Activated CD4-positive, alpha-beta T cell treated with anti-CD3 and anti-CD28 coated beads, Interleukin-2, amount 10 ng/mL, durations not matched to agents 24 days and 14 days (primary cell): ENCODE measurements at places on chromosomes 1 and 21. TPM values are rescaled to one million over a fixed set of nuclear protein-coding genes. Genes with fewer than 3 reads are reported as not detected.

- no peak for DNase-seq
- H3K4me1 ChIP-seq: peaks cover 21% of the 10 kb centered on the region
- peaks cover 48% of the 10 kb centered on the region for H3K36me3 ChIP-seq
- H3K27me3 ChIP-seq: no peaks in the 10 kb centered on the region
Measured at GRCh38 chr1:8856689-8857412, 21.6 kb downstream of the ENO1 start.

DNA sequence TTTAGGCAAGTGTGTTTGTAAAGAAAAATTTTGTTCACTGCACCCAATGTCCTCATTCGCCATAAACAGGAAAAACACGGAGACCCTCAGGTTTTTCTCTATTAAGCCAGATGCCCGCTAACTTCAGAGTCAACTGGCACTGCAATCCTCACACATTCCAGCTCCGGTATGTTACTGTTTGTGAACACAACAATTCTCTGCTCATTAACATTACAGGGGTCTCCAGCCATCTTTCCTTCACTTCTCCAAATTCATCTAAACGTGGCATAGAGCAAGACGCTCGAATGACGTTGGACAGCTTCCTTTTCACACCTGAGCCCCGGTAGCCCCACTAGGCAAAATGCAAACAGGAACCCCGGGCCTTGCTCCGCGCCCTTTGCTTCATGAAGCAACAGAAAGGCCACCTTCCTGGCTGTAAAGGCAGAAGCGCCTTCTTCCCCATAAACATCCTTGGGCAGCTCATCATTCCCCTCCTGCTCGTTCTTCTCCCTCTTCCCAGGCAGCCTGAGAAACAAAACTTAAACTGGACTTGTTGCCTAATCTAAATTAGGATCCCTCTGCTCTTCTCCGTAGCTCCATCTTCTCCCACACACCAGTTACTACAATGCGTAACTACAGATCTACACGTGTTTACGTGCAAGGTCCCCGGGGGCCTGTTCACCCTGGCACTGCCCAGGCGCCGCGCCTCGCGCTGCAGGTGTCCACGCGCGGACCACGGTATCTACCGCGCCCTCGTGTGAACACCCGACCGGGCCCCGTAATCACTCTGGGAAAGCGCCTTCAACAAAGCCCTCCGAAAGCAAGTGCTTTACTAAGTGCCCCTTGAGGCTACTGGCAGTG, 1.2 kb downstream of the LBR start:
- peaks cover 31% of the 10 kb centered on the region for H3K36me3 ChIP-seq
- H3K27ac ChIP-seq: peak overlapping the region; percentile 82
- H3K27me3 ChIP-seq: no peaks in the 10 kb centered on the region
- peak overlapping the region; percentile 90 for H3K4me3 ChIP-seq
- peak; percentile 81 for DNase-seq

GRCh38 chr1:14778898-14779865, 180.7 kb downstream of the KAZN start:
- no peaks in the 10 kb centered on the region for H3K27me3 ChIP-seq
- no peaks in the 10 kb centered on the region for H3K36me3 ChIP-seq
- peaks cover 5% of the 10 kb centered on the region for H3K4me1 ChIP-seq
- peak; percentile 70 for DNase-seq
- H3K4me3 ChIP-seq: no peak overlapping the region
- H3K27ac ChIP-seq: no peak overlapping the region

DNA sequence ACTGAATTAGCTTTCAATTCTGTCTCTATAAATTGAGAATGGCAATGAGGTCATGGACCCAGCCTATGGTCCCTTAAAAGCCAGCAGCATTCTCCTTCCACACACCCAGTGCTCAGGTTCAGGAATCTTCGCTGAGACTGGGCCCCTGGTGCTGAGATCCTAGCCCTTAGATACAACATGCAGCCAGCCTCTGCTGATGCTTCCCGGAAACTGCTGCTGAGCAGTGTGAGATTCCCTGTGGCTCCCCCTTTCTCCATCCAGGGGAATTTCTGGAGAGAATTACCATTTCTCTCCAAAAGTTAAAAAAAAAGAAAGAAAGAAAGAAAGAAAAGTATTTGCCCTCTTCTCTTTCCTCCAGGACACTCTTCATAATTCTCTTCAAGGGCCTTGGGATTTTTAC, 31.7 kb upstream of the RALGPS2 start:
- no peak overlapping the region for H3K27ac ChIP-seq
- no peaks in the 10 kb centered on the region for H3K27me3 ChIP-seq
- no peaks in the 10 kb centered on the region for H3K36me3 ChIP-seq
- no peaks in the 10 kb centered on the region for H3K4me1 ChIP-seq
- H3K4me3 ChIP-seq: no peak overlapping the region

GRCh38 chr1:235503403-235504121, 690 bp downstream of the B3GALNT2 start:
- peak overlapping the region; percentile 91 for H3K27ac ChIP-seq
- H3K27me3 ChIP-seq: peaks cover 3% of the 10 kb centered on the region

DNA sequence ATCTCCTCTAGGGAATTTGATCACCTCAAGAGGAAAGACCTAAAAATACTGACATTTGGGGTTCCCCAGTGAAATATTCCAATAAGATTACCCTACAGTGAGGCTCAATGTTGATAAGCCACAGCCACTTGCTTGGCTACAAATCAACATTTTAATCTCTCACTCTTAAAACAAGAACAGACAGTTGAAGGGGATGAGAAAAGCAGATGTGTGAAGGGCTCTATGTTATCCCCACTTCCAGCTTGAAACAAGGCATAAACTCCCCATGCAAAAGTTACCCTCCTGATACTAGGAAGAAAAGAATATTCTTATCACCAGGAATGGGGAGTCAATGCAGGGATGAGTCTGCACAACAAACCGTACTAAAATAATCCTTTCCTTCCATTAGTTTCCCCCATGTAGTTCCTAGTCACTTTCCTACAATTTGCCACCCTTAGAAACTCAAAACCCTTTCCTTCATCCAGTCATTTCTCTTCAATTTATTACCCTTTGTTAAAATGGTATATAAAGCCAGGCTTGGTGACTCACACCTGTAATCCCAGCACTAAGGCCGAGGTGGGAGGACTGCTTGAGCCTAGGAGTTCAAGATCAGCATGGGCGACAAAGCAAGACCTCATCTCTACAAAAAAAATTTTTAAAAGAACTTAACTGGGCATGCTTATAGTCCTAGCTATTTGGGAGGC, 29.5 kb downstream of the LPGAT1 start:
- H3K27me3 ChIP-seq: no peaks in the 10 kb centered on the region
- no peak for DNase-seq
- no peak overlapping the region for H3K27ac ChIP-seq
- H3K36me3 ChIP-seq: peaks cover 45% of the 10 kb centered on the region

DNA sequence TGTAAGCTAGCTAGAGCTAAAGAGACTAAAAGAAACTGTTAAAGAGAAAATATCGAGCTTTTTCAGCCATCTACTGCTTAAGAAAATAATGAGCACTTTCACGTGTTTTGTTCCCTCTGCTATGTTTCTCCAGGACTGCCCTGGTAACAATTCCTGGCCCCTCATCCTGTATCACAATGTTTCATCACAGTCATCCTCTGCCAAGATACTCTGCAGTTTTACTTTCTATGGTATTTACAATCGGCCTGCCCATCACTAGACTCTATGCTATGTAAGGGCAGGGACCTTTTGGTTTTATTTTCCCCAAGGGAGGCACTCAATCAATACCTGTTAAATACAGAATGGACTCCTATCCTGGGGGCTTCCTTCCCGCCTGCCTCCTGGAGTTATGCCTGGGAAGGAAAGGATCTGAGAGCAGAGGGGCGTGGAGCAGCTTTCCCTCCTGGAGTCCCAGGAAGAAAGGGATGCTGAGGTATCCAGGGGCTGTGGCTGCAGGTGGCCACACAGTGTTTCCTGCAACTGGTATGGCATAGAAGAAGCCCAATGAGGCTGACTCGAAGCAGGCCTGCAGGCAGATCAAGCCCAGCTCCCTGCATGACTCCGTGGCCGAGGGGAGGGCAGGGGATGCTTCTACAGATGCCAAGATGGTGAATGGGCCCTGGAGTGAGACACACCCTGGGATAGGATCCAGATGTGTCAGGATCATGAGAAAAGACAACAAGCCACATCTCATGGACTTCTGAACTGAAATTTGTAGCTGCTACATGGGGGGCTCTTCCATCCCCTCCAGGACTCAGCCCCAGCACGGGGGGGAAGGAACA, 52.9 kb downstream of the MATN1 start:
- H3K27ac ChIP-seq: no peak overlapping the region
- no peaks in the 10 kb centered on the region for H3K4me1 ChIP-seq
- no peak for DNase-seq

Gene IFI44
- total RNA-seq: 20.4 and 27.6 TPM in 2 replicates

DNA sequence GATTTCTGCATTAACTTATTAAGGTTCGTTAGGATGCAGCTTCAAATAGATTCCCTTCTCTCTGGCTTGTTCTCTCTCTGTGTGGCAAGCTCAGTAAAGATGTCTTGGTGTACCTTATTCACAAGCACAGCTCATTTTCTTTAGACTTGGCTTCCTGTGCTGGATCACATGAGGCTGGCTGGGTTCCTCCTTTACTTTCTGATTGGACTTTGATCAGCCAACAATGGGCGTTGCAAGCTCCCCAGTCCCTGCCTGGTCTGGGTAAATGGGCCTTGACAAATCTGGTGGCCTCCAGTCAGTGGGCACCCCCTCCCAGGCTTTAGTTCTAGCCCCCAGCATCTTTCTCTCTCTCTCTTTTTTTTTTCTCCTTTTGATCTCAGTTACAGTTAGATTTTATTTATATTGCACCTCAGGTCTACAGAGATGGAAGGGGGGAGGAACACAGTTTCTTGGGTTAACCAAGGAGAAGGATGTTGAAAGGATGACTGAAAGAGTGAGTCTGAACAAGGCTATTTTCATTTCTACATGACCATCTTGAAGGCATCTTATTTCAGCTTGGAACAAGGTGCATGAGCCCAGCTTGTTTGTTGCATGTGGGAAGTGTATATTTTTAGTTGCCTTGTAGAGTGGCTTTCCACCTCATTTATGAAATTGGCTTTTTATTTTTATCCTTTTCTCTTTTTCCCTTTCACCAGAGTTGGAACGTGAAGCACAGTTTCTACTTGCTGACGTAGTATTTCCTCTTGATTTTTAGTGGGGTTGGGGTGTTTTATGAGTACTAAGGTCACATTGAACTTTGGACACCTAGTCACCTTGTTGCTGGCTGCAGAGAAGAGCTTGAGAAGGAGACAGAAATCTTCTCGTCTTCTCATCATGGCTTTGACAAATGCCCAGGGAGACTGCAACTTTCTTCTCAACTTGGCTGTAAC, 77.1 kb downstream of the PBX1 start:
- no peak overlapping the region for H3K4me3 ChIP-seq
- H3K4me1 ChIP-seq: no peaks in the 10 kb centered on the region
- H3K27me3 ChIP-seq: no peaks in the 10 kb centered on the region

DNA sequence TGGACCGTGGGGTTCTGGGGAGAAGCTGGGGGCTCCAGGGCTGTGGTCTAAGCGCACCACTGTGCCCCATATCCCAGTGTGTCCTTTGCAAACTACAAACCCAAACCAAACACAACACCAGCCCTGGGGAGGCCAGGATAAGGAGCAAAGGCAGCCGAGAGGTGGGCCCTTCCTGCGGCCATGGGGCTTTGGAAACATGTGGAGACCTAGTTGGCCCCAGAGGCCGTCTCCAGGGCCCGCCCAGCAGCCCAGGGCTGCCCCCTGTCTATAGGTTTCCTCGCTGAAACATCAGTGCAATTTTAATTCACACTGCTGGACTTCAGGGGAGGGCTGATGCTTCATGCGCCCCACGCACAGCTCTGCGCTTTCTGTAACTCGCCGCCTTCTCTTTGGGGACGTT, 61.3 kb downstream of the PRDM16 start:
- no peak for DNase-seq
- no peak overlapping the region for H3K4me3 ChIP-seq
- no peaks in the 10 kb centered on the region for H3K36me3 ChIP-seq
- H3K27ac ChIP-seq: no peak overlapping the region
- H3K4me1 ChIP-seq: no peaks in the 10 kb centered on the region
- no peaks in the 10 kb centered on the region for H3K27me3 ChIP-seq

Gene HES3
- not detected in 2 replicates for total RNA-seq

- no peak for DNase-seq
- peaks cover 4% of the 10 kb centered on the region for H3K4me1 ChIP-seq
- H3K4me3 ChIP-seq: no peak overlapping the region
- peaks cover 23% of the 10 kb centered on the region for H3K36me3 ChIP-seq
Measured at GRCh38 chr1:54245501-54245900, 45.5 kb downstream of the MRPL37 start.

Gene RRAGC
- total RNA-seq: 10.9 and 11.0 TPM in 2 replicates

DNA sequence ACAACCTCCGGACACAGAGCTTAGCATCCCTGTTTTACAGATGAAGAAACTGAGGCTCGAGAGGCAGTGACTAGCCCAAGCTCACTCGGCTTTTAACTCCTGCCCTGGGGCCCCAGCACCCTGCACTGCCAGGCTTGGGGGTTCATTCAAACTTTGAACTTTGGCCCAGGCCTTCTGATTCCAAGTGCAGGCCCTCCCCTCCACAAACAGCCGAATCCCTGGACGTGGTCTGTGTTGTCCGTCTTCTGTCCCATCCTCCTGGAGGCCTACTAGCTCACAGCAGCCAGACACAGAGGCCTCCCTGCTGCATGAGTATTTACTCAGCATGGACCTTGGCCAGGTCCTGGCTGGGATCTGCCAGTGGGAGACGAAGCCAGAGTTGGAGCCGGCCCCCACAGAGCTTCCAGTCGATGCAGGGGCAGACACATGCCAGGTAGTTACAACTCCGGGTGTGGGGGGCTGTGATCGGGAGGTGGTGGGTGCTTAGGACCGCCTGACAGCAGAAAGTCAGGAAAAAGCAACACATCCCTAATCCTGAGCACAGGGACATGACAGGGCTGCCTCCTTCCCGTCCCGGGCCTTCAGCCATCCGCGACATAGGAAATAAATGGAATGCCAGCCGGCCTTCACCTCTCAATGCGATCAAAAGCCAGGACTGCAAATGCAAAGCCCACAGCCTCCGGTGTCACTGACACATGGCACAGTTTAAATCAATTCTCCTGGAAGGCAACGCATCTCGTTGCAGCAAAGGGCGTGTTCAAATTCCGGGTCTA, 7.4 kb downstream of the IFFO2 start:
- H3K4me3 ChIP-seq: peak overlapping the region; percentile 78
- no peak for DNase-seq
- no peaks in the 10 kb centered on the region for H3K27me3 ChIP-seq
- peaks cover 85% of the 10 kb centered on the region for H3K4me1 ChIP-seq
- peaks cover 18% of the 10 kb centered on the region for H3K36me3 ChIP-seq

DNA sequence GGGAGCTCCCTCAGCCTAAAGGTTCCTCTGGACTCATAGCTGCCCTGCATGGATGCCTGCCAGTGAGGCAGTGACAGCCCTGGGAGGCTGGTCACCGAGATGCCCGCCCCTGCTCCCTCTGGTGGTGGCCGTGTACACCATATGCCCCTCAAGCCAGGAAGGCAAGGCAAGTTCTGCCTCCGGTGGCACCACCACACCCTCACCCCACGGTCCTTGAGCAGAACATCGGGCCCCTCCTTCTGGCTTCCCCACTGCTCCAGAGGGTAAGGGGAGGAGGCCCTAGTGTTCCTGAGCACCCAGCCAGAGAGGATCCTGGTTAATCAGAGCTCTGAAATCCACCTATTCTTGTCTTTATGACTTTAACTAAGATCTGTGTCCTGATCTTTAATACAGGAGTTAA, 1.5 kb upstream of the S100A14 start:
- H3K36me3 ChIP-seq: no peaks in the 10 kb centered on the region
- peaks cover 8% of the 10 kb centered on the region for H3K4me1 ChIP-seq
- peak; percentile 93 for DNase-seq
- no peak overlapping the region for H3K27ac ChIP-seq

Gene CTPS1
- total RNA-seq: 169 and 175 TPM in 2 replicates

Gene CD5L
- not detected in 2 replicates for total RNA-seq

Gene LPGAT1
- 35.6 and 42.1 TPM in 2 replicates for total RNA-seq

Gene RAP1GAP
- total RNA-seq: 0.42 and 0.71 TPM in 2 replicates

- H3K27me3 ChIP-seq: no peaks in the 10 kb centered on the region
- H3K27ac ChIP-seq: no peak overlapping the region
- DNase-seq: no peak
- peaks cover 8% of the 10 kb centered on the region for H3K4me1 ChIP-seq
- no peak overlapping the region for H3K4me3 ChIP-seq
Measured at GRCh38 chr1:15702722-15703550, 18.8 kb downstream of the PLEKHM2 start.
